ENCODE measurements at places on chromosomes 2 and 18. TPM values are rescaled to one million over a fixed set of nuclear protein-coding genes. Genes with fewer than 3 reads are reported as not detected.

COBLL1 gene
- 5.6 TPM for total RNA-seq

NFE2L2 gene
- 37.3 TPM for total RNA-seq

KIAA2012 gene
- not detected for total RNA-seq

TGFA gene
- total RNA-seq: 4.6 TPM

QPCT gene
- 20.8 TPM for total RNA-seq

REG3G gene
- not detected for total RNA-seq

ZFP36L2 gene
- total RNA-seq: 35.1 TPM

FBLN7 gene
- 0.53 TPM for total RNA-seq

DAPL1 gene
- 0.16 TPM for total RNA-seq

ARHGAP28 gene
- not detected for total RNA-seq

CLEC4F gene
- total RNA-seq: not detected

CCDC141 gene
- not detected for total RNA-seq

IL1RN gene
- total RNA-seq: 0.29 TPM

RNU2-63P gene
- total RNA-seq: not detected

CNDP1 gene
- total RNA-seq: not detected

MAIP1 gene
- 42.0 TPM for total RNA-seq

SKA1 gene
- total RNA-seq: 11.3 TPM

DSG3 gene
- 0.02 TPM for total RNA-seq

LINC00305 gene
- not detected for total RNA-seq

CREG2 gene
- total RNA-seq: 10.3 TPM

C2orf80 gene
- not detected for total RNA-seq

TEX44 gene
- not detected for total RNA-seq
